ENCODE measurements at places on chromosomes 6 and 20. TPM values are rescaled to one million over a fixed set of nuclear protein-coding genes. Genes with fewer than 3 reads are reported as not detected.

DNA sequence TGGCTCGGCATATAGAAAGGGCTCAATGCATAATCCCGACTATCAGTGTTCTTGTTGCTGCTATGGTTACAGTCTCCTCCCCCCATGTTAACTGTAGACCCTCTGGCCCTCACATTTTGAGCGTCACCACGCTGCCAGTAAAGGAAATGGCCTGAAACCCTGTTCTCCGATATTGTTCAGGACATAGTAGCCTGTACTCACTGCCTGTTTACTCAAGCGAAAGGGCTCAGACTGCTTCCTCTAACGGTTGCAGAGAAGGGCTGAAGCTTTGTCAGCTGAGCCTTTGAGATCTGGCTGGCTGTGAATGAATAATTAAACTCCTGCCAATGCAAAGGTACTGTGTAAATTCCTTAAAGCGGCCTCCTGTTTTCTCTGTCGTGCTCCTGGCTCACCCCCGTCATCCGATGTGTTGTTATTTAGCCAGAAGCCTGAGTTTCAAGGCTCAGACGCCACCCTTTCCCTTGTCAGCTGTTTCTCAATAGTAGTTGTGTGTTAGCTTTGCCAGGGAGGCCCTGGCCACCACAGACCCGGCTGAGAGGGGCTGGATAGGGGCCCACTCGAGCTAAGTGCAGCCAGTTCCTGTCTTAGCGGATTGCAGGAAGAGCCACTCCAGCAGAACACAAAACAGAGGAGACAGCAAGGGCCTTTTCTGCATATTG lies 31.2 kb upstream of the RALGAPA2 start:
- H3K27me3 ChIP-seq: peaks cover 83% of the 10 kb centered on the region
- no peak for DNase-seq
- no peak overlapping the region for H3K27ac ChIP-seq
- no peak overlapping the region for H3K4me3 ChIP-seq

GRCh38 chr6:70694371-70694770 lies 26.7 kb downstream of the SMAP1 start:
- no peak for DNase-seq
- no peaks in the 10 kb centered on the region for H3K4me1 ChIP-seq
- H3K27ac ChIP-seq: no peak overlapping the region
- H3K27me3 ChIP-seq: no peaks in the 10 kb centered on the region
- no peaks in the 10 kb centered on the region for H3K36me3 ChIP-seq

- no peak overlapping the region for H3K4me3 ChIP-seq
- H3K27ac ChIP-seq: no peak overlapping the region
- H3K4me1 ChIP-seq: no peaks in the 10 kb centered on the region
- no peaks in the 10 kb centered on the region for H3K36me3 ChIP-seq
Measured at GRCh38 chr20:57148263-57148662, 118.2 kb downstream of the BMP7 start.

DNA sequence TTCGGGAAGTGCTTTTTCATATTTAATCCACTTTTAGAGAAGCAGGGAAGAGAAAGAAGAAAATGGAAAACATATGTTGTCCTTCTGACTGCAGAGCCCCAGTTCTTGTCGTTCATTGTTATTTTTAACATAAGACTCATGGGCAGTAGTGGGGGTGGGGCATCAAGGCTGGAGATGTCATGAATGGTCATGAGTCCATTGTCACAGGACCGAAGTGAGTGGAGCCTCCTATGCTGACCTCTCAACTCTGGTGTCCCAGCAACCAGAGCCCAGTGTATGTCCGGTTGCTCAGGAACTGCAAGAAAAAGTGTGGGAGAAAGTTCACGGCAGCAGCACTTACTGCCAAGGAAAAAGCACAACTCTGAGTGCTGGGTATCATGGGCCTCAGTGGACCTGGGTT lies 108.6 kb downstream of the BANF2 start:
- H3K27ac ChIP-seq: no peak overlapping the region
- H3K27me3 ChIP-seq: no peaks in the 10 kb centered on the region
- H3K36me3 ChIP-seq: no peaks in the 10 kb centered on the region
- H3K4me3 ChIP-seq: no peak overlapping the region
- no peak for DNase-seq

- H3K4me3 ChIP-seq: no peak overlapping the region
- H3K4me1 ChIP-seq: 0 out of 2 replicates have a peak, but pooled peaks cover 3% of the 10 kb centered on the region
- no peak for DNase-seq
- no peaks in the 10 kb centered on the region for H3K27me3 ChIP-seq
- H3K27ac ChIP-seq: no peak overlapping the region
- H3K36me3 ChIP-seq: no peaks in the 10 kb centered on the region
Measured at GRCh38 chr20:32655903-32656512, 17.7 kb downstream of the C20orf203 start.

DNA sequence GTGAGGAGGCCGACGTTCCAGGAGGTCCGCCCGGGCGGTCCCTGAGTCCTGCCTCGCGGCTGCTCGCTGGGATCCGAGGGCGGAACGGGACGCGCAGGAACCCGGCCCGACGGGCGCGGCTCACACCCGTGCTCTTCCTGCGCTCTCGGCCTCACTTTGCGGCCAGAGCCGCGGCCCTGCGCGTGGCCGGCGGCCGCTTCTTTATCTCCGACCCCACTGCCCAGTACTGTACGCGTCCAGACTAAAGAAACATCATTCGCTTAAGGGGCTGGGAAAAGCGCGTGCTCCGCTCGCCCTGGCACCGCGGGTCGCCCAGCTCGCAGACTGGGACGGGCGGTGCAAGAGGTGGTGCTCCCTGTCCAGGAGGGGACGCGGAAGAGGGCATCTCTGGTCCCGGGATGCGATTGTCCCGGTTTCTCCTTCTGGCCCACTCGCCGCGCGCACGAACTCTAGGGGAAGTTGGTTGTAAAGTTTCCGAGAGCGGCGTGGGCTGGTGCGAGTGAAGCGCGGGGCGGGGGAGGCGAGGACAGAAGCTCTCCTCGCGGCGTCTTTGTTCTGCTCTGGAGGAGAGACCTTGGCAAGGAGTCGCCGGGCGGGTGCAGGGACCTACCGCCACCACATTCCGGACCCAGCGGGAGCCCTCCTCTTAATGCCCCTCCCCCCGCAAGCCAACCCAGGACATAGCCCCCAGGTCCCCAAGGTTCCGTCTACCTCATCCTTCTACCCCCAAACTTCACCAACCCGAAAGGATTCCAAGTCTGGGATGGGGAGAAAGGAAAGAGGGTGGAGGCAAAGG lies 71.0 kb downstream of the SOX4 start:
- no peak for DNase-seq
- no peak overlapping the region for H3K27ac ChIP-seq
- H3K36me3 ChIP-seq: no peaks in the 10 kb centered on the region

DNA sequence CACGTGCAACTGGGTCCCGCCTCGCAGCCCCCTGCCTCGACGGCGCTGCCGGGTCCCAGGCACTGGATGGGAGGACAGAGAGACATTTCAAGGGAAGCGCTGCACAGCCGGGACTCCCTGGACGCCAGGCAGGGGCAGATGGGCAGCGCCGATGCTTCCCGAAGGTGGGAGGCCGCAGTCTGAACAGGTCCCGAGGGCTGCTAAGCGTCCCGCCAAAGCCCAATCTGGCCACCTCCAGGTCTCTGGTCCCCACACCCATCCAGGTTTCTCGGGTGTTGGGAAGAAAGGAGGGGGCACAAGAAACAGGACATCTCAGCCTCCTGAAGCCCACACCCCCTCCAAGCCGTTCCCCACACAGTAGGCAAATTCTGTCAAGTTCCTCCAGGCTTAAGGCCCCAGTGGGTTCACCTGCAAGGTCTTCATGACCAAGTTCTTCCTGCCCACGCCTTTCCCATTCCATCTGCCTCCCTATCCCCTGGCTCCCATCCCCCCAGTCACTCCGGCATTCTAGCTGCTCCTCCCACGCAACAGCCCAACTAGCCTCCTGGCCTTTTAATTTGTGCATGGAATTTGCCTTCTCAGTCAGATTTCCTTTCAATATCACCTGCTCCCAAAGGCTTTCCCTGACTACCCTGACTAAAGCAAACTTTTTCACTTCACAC lies 5.4 kb upstream of the CPXM1 start:
- H3K27me3 ChIP-seq: no peaks in the 10 kb centered on the region
- H3K36me3 ChIP-seq: no peaks in the 10 kb centered on the region
- no peak for DNase-seq
- H3K4me1 ChIP-seq: no peaks in the 10 kb centered on the region

DNA sequence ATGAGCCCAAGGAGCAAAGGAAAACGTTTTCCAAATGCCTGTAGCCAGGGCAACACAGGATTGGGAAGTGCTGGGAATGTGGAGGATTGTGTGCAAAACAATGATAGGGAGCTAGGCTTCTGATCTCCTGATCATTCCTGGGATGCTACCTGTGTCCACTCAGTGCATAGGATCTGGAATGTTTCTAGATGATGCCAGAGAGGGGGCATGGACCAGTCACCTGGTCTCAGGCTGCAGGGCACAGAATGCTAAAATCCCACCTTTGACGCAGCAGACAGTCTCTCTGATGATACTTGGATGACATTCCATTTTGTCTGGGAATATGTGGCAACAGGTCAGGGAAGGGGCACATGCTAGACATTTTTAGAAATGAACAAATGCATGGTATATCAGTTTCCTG lies 128.9 kb downstream of the CLIC5 start:
- H3K4me1 ChIP-seq: no peaks in the 10 kb centered on the region
- H3K4me3 ChIP-seq: no peak overlapping the region
- no peaks in the 10 kb centered on the region for H3K36me3 ChIP-seq
- no peak for DNase-seq
- no peak overlapping the region for H3K27ac ChIP-seq

DNA sequence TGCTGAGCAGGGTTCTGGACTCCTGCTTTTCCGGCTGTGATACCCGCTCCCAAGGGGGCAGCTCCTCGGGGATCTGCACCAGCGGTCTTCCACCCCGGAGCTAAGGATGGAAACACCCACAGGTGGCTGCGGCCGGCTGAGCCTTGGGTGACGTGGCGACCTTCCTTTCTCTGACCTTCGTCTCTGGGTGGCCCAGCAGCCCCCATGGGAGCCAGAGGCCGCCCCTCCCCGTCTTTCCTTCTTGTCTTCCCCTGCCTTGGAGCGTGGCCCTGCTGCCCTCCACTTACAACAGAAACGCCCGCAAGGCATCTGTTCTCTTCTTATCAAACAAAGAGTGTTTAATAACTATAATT lies 405.7 kb downstream of the TAF4 start:
- no peak overlapping the region for H3K4me3 ChIP-seq
- H3K4me1 ChIP-seq: no peaks in the 10 kb centered on the region
- no peak overlapping the region for H3K27ac ChIP-seq
- H3K27me3 ChIP-seq: peaks cover 77% of the 10 kb centered on the region

The GTSF1L gene
- not detected for total RNA-seq

The IFNGR1 gene
- 15.8 TPM for total RNA-seq

The ID1 gene
- total RNA-seq: 774 TPM

The UNC5CL gene
- total RNA-seq: 0.58 TPM

Measured in PC-3 (cell line).